Activated naive CD4-positive, alpha-beta T cell treated with anti-CD3 and anti-CD28 coated beads, Interleukin-2, amount 50 U/mL, for 16 hours (primary cell): ENCODE measurements at places on chromosomes 6 and 20.

DNA sequence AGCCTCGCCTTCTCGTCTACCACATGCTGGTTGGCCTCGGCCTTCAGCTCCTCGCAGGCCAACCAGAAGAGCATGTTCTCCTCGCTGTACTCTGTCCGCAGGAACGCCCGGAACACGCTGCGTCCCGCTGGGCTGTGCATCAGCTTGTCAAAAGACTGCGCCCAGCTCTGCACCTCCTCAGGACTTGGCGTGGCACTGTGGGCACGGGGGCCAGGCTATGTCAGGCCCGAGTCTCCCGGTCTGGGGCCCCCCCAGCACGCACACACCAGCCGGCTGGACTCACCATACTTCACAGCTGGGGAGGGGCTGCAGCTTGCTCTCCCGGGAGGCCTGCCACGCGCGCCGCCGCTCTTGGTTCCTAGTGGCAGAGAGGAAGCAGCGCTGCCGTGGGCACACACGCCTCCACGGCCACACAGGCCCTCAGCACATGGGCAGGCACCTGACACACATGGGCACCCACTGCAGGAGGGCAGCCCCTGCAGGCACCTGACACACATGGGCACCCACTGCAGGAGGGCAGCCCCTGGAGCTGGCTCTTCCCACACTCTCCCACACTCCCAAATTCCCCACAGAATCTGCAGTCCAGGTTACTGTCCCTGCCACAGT is 5.0 kb downstream of the RGS19 start:
- no peak for DNase-seq

DNA sequence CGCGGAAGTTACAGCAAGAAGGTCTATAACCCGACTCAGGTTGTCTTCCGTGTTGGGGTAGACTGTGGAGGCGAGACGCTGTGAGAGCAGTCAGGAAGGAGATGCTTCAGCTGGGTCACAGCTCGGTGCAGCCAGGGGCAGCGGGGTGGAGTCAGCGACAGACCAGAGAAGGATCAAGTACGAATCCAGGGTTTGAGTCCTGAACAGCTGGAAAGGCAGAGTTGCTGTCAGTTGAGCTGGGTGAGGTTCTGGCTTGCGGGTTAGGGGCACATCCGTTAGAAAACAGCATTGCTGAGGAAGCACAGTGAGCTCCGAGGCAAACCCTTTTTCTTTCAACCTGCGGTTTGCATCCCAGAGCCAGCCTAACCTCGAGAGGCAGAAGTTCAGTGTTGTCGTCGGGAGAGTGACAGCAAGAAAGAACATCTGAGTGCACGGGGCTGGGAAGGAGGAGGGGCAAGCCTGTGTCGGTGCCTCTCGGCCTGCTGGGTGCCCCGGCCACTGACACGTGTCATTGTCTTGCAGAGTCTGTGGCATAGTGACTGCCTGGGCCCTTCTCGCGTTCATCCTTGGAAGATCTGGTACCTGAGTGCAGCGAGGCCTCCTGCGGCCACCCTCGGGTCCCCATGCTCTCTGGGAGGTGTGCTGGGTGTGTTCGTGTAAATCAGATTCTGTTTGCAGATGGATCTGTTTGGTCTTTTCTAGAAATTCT is 20.0 kb downstream of the PNLDC1 start:
- DNase-seq: peak; percentile 32

- no peak for DNase-seq
Measured at GRCh38 chr20:4036351-4036750, 21.0 kb upstream of the RNF24 start.

DNA sequence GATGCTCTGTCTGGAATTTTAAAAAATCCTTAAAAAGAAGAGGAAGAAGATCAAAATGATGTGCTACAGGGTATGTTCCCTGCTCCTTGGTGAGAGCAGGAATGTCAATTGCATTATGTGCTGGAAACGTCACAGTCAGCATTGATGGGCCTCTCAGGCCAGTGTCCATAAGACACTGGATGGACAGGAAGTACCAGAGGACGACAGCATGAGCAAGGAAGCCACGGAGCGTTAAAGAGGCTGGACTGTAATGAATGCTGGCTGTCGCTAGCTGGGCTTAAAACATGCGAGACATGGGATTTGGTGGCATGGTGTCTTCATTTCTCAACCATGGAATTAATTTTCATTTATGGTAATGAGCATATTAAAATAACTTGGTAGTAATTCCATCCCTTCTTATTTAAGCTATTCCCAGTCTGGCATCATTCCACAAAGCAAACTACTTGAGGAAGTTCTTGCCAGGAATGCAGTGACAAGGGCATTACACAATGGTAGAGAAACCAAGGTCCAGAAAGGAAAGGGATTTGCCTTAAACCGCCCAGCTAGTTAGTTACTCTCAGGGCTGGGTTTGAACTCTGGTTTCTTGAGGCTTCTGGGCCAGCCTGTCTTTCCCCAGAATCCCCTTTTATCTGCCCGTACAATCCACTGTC is 166.6 kb upstream of the SOX4 start:
- no peak for DNase-seq

DNA sequence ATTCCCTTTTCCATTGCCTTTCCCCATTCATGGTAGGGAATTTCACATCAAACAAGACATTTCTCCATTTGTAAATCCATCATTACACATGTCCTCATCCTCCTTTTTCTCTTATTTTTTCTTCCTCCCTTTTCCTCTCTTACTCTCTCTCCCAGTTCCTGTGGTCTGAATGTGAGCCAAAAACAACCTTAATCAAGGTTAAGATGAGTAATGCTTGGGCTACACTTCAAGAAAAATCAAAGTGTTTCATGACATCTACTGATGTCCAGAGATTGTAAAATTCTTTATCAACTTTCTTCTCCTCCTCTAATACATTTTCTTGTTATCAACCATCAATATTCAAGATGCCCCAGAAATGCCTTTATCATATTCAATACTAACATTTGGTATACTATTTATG is 208.0 kb upstream of the PRND start:
- no peak for DNase-seq

GRCh38 chr20:21103582-21104465 is 2.3 kb downstream of the LINC00237 start:
- peak; percentile 14 for DNase-seq

GRCh38 chr20:60031107-60031506 is 72.9 kb downstream of the CDH26 start:
- DNase-seq: no peak
